ENCODE measurements at places on chromosomes 2 and 18.

- no peak for DNase-seq
These were observed 60.5 kb downstream of the NDUFA10 start for GRCh38 chr2:239964399-239965185.

DNA sequence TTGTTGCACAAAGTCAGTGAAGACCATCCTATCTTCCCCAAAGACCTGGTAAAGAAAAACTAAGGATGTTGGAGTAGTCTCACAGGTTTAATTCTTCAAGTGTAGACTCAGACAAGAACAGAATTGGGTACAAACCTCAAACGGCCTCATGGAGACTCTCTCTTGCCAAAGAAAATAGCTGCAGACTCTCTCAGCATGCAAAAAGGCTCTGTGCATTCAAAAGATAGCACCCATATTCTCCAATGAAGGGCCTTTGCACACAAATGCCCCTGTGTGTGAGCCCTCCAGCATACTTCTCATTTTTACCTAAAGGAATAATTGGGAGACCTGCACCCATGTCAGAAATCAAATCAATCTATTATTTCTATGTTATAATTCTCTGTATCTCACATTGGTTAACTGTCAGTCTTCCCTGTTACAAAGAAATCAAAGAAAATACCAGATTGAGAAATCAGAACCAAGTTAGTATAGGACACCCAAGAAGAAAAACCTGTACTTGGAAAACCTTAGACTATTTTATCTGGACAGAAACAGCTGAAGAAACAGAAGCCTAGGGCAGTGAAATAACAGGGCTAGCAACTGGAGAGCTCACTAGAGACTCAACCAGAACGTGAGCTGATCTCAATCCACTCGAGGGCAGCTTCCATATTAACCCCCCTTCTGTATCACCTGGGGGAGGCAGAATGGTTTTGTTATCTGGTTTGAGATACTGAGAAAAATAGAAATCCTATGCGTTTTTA, 134.7 kb upstream of the DNAJC10 start:
- no peak for DNase-seq

DNA sequence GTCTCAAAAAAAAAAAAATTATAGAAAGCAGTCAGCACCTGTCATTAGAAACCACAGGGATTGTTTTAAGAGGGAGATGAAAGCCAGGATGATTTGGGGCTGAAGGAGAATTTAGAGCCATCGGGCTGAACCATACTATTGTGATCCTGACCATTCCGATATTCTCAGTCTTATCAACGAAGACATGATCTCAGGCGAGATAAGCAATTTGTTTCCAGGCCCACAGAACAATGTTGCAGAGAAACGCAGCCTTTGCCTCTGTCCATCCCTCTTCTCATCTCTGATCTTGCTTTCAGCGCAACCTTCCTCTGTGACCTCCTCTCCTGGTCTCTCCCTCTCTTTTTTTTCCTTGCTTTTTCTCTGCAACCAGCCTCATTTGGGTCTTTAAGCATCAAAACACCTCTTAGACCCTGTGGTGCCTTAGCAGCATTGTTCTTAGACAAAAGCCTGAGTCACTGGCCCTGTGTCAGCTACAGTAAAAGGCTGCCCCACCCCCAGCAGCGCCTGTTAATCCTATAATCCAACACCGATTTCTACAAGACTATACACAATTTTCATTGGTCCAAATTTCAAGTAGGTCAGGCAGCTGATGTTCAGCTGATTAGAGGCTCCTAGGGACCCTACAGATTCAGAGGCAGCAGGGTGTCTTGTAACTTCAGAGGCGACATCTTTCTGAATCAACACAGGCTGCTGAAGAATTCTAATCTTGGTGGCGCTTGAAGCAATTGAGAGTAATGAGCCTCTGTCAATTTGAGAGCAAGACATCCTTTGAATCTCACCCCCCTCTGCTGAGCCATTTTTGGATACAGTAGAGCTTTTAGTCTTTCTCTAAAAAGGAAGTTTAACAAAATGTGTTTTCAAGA, 206.0 kb downstream of the NCK2 start:
- DNase-seq, result no peak

GRCh38 chr2:151860210-151860609, 32.0 kb upstream of the ARL5A start:
- DNase-seq, result no peak

- no peak for DNase-seq
These were observed 391.8 kb upstream of the CRIM1 start for GRCh38 chr2:35963824-35964223.

DNA sequence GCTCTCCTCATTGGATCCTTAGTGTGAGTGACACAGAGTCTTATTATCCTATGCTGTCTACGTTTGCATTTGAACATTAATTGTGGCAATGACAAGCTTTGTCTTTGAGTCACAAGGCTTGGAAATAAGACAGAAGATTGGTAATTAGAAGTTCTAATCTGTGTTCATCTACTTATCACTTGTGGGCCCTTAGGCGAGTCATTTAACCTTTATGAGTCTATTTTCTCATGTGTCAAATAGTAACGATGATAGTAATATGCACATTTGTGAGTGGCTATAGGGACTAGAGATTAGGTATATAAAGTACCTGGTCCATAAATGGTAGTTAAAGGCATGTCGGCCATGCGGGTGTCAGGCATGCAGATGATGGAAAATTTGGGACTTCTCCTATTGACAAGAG, 105.6 kb upstream of the NABP1 start:
- no peak for DNase-seq

GRCh38 chr2:46701152-46701551, 214.5 kb downstream of the MCFD2 start:
- no peak for DNase-seq

- DNase-seq, result no peak
These were observed 42.9 kb upstream of the SPHKAP start for GRCh38 chr2:228224410-228224809.

GRCh38 chr2:182047544-182047943, 61.9 kb downstream of the PPP1R1C start:
- DNase-seq, result no peak

GRCh38 chr2:178629463-178629862, 149.2 kb downstream of the PLEKHA3 start:
- DNase-seq, result no peak

DNA sequence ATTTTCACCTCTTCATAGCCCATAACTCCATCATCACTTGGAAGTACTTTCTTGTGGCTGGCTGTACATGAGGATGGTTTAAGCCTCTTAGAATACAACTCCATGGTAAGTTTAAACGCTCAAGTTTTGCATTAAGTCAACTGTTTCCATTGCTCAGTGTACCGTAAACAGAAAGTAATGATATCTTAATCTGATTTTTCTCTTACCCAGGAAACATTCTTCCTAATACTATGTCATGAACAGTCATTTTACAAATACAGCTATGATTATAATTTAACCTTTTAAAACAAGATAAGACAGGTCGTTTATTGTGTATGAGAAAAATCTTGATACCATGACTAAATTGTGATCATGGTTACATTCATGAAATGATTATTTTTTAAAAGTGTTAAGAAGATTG, 11.6 kb upstream of the DYNC2LI1 start:
- DNase-seq, result no peak

GRCh38 chr2:88838165-88838635, 146.7 kb downstream of the RPIA start:
- no peak for DNase-seq

- no peak for DNase-seq
These were observed 26.9 kb upstream of the INSIG2 start for GRCh38 chr2:118061135-118061955.

- DNase-seq, result no peak
These were observed 40.3 kb upstream of the AFF3 start for GRCh38 chr2:100182494-100183361.

- no peak for DNase-seq
These were observed 5.3 kb downstream of the RNU2-63P start for GRCh38 chr2:88011011-88011410.

GRCh38 chr2:241354668-241355658, 1.1 kb upstream of the FARP2 start:
- DNase-seq, result no peak
